ENCODE measurements at places on chromosomes 5 and 9. TPM values are rescaled to one million over a fixed set of nuclear protein-coding genes. Genes with fewer than 3 reads are reported as not detected.

Gene SLC22A5
- 5.7 TPM for total RNA-seq

Gene PLCXD3
- total RNA-seq = 2.8 TPM

- DNase-seq = no peak
These were observed 140.3 kb upstream of the IER5L start for GRCh38 chr9:129318121-129319075.

- no peak for DNase-seq
These were observed 358.4 kb downstream of the ARRDC3 start for GRCh38 chr5:91024727-91025126.

Gene MAP3K1
- 14.5 TPM for total RNA-seq

DNA sequence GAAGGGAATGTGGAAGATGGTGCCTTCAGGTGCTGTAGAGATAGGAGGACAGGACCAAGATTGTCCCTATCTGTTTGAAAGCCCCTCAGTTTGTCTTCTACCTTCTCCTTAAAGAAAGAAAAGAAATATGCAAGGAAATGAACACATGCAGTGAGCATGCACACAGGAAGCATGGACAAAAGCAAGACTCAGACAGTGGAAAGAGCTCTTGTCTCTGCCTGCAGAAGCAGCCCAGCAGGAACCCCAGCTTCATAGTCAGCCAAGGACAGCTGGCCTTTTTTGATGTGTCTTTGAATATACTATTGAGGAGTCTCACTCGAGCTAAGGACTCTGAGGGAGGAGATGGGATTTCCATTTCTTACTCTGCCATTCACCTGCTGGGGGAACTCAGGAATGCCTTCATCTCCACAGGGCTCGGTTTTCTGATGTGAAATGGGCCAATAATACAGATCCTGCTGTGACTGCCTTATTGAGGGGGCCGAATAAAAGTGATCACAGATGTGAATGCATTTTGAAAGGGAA, 132.5 kb upstream of the ADRA1B start:
- no peak for DNase-seq

- DNase-seq = no peak
These were observed 39.7 kb upstream of the BASP1 start for GRCh38 chr5:17177501-17178372.

DNA sequence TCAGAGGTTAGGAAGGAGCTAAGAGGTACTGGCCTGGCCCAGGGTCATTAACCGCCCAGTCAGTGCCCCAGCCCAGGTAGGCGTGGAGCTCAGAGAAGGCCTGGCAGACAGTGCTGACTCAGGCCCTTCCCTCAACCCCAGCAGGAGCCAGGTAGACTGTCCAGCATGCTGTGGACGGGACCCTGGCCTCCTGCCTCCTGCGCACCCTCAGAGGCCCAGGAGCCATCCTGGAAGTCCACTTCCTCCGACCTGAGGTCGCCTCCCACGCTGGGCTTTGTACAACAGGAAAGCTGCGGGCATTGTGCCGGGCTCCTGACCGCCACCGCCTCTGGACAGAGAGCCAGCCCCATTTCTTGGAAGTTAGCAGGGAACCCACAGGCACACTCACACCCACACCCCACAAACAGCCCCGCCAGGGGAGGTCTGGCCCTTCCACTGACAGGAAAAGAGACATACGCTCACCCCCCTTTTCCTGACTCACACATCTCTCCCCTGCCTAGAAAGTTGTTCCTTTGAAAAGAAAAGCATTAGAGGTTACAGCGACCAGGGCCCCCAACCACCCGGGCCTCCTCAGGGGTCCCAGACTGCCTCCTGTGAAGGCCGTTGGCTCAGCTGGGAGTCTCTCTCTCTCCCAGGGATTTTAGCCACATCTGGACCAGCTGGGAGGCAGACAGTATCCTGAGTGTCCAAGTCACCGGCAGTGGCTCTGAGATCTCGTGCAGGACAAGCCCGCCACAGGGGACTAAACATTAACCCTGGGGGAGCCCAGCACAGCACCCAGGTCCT, 7.7 kb downstream of the RALGDS start:
- DNase-seq = peak; percentile 81

Measured in A172 (cell line).